ENCODE measurements at places on chromosomes 1 and 21.

- no peak for DNase-seq
These were observed 211.0 kb downstream of the TOMM20 start for GRCh38 chr1:234917495-234918180.

- no peak for DNase-seq
These were observed 75.5 kb downstream of the TPR start for GRCh38 chr1:186299570-186299969.

GRCh38 chr1:6795661-6796060 is 10.4 kb downstream of the CAMTA1 start:
- DNase-seq = no peak

GRCh38 chr1:12204754-12205658 is 24.8 kb upstream of the VPS13D start:
- DNase-seq = no peak

- DNase-seq = no peak
These were observed 18.9 kb downstream of the SPATA46 start for GRCh38 chr1:162357681-162358266.

- DNase-seq = no peak
These were observed 176.7 kb downstream of the CAMTA1 start for GRCh38 chr1:6961905-6962477.

GRCh38 chr1:162371611-162372010 is 5.0 kb downstream of the SPATA46 start:
- DNase-seq = no peak

GRCh38 chr1:205927247-205927646 is 16.0 kb downstream of the SLC26A9 start:
- no peak for DNase-seq

DNA sequence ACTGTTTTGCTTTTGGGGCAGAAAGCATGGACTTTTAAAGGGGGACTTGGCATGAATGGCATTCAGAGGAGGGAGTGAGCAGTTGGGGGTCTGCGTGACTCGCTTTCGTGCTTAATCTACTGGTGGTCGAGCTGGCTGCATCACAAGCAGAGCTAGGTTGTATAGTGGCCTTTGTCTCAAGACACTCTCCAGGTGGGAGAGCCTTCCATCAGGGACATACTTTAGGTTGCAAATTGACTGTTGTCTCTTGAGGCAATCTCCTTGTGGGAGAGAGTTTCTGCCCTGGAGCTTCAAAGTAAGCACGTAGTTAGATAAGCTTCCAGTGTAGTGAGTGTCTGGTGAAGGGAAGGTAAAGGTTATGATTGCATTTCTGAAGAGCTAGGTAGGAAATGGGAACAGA is 93.9 kb downstream of the C1orf21 start:
- no peak for DNase-seq

- no peak for DNase-seq
These were observed 26.3 kb upstream of the CYP4B1 start for GRCh38 chr1:46772571-46772970.

GRCh38 chr1:41323243-41323642 is 38.0 kb upstream of the FOXO6 start:
- no peak for DNase-seq

DNA sequence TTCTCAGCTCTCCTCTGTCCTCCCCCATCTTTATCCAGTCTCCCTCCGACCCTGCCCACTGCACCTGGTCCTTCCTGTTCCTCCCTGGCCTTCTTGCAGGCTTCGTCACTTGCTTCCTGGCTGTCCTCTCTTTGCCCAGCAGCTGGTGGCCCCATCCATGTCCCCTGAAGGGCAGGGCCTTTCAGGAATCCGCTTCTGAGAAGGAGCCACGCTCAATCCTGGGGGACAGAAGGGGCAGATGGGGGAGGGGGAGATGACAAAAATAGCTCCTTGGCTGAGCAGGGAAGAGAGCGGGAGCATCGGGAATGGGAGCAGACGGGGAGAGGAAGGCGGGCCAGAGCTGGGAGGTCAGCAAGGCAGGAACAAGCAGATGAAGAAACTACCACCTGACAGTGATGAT is 40.7 kb downstream of the SLC30A1 start:
- no peak for DNase-seq

- no peak for DNase-seq
These were observed 552.6 kb downstream of the MRPL39 start for GRCh38 chr21:25054689-25055088.

GRCh38 chr1:210536254-210536961 is 207.7 kb downstream of the HHAT start:
- DNase-seq = no peak
